ENCODE measurements at places on chromosomes 13 and 19.

DNA sequence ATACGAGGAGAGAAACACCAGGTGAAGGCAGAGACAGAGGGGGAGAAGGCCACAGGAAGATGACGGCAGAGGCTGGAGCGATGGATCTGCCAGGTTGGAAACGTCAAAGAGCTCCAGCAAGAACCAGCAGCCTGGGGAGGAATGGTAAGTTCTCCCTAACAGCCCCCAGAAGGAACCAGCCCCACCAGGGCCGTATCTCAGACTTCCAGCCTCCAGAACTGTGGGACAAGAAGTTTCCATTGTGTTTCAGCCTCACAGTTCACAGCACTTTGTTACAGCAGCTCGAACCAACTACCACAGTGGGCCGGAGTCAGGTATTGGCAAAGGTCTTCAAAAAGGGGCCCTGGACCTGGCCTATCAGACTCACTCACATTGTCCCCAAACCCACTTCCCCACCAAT is 89.2 kb upstream of the GPR183 start:
- DNase-seq, result no peak

- no peak for DNase-seq
Observed at GRCh38 chr13:30394751-30395191, 27.5 kb upstream of the UBE2L5 start.

- DNase-seq, result no peak
Observed at GRCh38 chr13:91660076-91660415, 261.6 kb downstream of the GPC5 start.

GRCh38 chr13:45105895-45106294 is 14.4 kb upstream of the GTF2F2 start:
- DNase-seq, result no peak

GRCh38 chr19:7603919-7604318 is 8.3 kb downstream of the CAMSAP3 start:
- DNase-seq, result no peak

GRCh38 chr13:92573467-92574057 is 653.0 kb upstream of the GPC6 start:
- no peak for DNase-seq

DNA sequence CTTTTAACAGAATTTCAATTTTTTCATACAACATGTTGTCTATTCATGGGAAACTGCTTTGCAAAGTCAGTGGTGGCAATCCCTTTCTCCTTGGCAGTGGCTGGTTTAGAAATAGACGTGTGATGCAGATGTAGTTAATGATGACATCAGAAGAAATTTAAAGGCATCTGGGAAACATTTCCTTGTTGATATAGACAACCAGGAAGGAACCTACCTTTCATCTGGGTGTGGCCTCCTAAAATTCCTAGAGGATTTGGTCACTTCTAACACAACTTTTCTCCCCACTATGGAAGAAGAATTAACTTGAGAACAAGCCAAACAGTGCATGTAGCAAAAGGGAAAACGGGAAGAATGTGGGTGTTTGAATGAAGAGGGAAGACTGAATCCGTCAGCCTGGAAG is 102.8 kb downstream of the EFNB2 start:
- no peak for DNase-seq
